Umbilical cord (tissue), 2 donors: ENCODE measurements at places on chromosomes 2 and 18. TPM values are rescaled to one million over a fixed set of nuclear protein-coding genes. Genes with fewer than 3 reads are reported as not detected.

The UGT1A6 gene
- 3.1 TPM for total RNA-seq

The CIB4 gene
- not detected for total RNA-seq

The TTR gene
- 15.6 TPM for total RNA-seq

The C2orf81 gene
- total RNA-seq, result 1.4 TPM

The MC2R gene
- 12.3 TPM for total RNA-seq

The PIEZO2 gene
- 37.3 TPM for total RNA-seq

The LOXHD1 gene
- total RNA-seq, result not detected

The MTERF4 gene
- total RNA-seq, result 57.1 TPM

The GTF2A1L gene
- total RNA-seq, result 99.9 TPM

The AQP12A gene
- total RNA-seq, result not detected

The UPP2 gene
- 0.24 TPM for total RNA-seq

The KLHL30 gene
- total RNA-seq, result 5.1 TPM

The ARHGEF33 gene
- total RNA-seq, result 1.2 TPM

The ADAM23 gene
- total RNA-seq, result 3.4 TPM

- DNase-seq, result no peak
These were observed 483.4 kb upstream of the KLHL29 start for GRCh38 chr2:22901471-22902179.

DNA sequence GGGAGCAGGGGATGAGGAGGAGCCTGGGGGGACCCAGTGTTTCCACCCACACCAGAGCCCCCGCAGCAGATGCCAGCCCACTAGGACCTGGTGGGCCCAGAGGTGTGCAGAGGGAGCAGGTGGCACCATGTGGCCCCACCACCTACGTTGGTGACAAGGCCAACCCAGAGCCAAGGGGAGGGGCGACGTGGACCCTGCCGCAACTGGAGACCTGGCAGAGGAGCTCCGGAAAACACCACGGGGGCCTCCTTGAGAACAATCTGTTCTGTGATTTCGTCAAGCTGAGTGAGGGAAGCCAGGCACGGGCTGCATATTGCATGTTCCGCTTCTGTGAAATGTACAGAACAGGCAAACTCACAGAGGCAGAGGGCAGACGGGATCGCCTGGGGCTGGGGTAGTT, 49.1 kb upstream of the GPC1 start:
- DNase-seq, result peak; percentile 65

- DNase-seq, result no peak
These were observed 27.5 kb upstream of the MCFD2 start for GRCh38 chr2:46942891-46943626.

- DNase-seq, result no peak
These were observed 5.0 kb upstream of the GPR35 start for GRCh38 chr2:240620149-240620731.

GRCh38 chr2:216571909-216572513, 61.2 kb upstream of the IGFBP2 start:
- no peak for DNase-seq

GRCh38 chr2:51003345-51004192, 28.4 kb downstream of the NRXN1 start:
- DNase-seq, result peak; percentile 37

GRCh38 chr2:95349568-95350322, 52.6 kb downstream of the KCNIP3 start:
- no peak for DNase-seq

DNA sequence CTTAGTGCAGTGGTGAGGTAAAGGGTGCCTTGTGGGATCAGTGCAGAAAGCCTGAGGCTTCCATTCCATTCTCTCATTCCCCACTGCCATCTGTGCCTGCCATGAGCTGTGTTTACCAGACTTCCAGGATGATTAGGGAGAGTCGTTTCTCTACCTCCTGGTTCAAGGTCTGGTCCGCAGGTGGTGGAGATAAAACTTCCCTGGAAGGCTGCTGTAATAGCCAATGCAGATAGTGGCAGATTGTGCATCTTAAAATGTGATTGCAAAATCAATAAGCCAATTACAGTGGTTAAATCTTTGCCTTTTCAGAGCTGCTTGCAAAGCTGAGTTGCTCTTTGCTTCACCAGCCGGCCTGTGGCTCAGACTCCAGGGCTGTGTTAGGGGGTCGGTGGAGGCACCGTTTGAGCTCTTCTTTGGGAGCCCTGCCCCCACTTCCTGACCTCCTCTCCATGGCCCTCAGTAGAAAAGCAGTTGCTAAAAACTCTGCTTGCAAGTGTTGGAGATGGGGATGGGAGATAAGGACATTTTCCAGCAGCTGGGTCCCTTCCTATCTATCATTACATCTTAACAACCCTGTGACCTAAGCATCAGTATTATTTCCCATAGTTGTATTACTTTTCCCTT, 95.2 kb upstream of the HS6ST1 start:
- no peak for DNase-seq

DNA sequence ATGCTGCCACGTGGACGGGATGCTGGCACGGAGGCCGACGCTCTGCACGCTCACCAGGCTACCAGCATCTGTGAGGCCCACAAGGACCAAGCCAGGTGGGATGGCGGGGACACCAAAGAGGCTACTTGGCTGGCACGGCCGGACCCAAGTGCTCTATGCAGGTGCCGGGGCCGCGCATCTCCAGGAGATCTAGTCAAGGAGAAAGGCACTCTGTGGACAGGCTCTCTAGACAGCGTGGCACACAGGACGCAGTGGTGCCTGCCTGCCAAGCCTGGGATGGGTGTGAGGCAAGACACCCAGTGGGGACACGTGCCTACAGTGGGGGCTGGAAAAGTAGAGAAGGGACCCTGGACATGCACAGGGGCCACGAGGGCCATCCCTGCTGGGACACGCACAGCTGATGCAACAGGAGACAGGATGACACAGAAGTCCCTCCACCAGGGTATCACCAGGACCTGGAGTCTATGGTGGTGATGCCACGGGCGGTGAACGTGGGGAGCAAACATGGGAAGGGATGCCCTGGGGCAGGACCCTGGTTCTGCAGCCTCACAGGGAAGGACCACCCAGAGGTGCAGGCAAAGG, 28.5 kb downstream of the ZNF516 start:
- no peak for DNase-seq

- DNase-seq, result no peak
These were observed 302.1 kb downstream of the LPIN1 start for GRCh38 chr2:12048550-12048949.

DNA sequence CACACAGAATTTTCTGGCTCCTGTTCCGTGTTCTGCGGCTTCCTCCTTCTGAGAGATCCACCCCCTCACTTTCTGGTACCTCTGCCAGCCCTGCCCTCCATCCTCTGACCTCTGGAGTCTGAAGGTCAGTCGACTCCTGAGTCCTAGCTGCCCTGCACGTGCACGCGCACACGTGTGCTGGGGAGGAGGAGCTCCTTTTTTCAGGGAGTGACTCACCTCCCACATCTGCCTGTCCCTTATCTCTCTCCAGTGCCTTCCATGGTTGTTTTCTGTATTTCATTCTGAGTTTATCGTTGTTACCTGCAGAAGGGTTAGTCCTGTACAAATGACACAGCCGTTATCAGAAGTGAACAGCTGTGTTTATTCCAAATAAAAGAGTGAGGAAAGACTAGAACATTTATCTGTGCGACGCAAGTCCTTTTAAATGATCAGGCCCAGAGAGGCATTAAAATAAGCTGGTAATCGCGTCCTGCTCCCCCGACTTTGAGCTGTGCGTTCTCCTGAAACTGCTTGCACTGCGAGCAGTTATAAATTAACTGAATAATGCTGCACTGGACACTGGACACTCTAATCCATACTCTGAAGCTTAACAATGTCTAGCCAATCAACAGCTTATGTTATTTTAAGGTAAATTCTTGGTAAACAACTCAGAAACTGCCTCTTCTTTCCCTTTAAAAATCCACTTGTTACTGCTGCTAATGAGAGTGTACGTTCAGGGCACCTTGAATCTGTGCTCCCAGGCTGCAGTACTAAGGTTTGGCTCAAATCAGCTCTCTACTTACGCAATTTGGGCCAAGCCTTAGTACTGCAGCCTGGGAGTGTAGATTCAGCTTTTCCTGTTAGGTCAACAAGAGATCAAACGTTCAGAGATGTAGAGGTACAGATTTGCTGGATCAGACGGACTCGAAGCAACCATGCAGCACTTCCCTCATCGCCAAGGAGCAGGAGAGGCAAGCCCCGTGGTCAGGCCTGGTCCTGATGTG, 72.5 kb downstream of the GALR1 start:
- DNase-seq, result no peak

DNA sequence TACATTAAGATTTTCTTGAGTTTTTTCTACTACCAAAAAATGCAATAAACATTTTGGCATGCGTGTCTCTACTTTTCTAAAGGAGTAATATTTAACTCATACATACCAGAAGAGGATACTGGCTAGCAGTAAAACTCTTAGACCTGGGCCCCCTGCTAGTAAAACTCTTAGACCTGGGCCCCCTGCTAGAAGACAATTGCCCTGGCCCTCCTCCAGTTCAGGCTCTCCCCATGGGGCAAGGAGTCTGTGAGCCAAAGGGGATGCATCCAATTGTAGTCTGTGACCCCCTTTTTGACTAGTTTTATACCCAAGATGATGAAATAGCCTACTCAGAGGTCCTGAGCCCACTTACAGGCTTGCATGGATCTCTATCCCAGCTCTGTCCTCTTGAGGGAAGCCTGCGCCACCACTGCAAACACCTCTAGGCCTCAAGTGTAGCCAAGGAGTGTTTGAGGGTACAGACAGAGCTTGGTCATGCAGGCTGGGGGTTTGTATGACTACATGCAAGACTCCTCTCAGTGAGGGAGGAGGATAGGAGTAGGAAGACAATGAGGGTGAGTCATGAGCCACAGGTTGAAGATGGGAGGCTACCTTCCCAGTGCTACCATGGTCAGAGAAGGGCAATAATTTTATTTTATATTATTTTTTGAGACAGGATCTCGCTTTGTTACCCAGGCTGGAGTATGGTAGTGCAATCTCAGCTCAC, 45.2 kb upstream of the PGAP1 start:
- DNase-seq, result no peak

DNA sequence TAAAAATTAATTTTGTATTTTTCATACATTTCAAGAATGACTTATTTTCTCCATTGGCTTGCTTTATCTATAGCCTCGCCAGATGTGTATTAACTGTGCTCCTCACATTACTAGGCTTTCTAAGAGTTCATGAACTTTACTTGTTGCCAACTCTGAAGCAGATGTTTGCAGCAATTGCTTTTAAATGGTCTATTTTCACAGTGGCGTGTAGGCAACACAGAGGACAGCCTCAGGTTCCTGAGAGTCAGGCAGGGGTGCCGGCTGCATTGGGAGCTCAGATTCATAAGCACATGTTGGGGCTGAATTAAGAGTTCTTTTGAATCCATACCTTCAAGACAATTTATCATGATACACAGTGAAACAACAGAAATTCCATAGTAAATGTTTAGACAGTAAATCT, 179.2 kb upstream of the PXDN start:
- peak; percentile 92 for DNase-seq

- no peak for DNase-seq
These were observed 164.1 kb downstream of the GLI2 start for GRCh38 chr2:120899771-120900170.

DNA sequence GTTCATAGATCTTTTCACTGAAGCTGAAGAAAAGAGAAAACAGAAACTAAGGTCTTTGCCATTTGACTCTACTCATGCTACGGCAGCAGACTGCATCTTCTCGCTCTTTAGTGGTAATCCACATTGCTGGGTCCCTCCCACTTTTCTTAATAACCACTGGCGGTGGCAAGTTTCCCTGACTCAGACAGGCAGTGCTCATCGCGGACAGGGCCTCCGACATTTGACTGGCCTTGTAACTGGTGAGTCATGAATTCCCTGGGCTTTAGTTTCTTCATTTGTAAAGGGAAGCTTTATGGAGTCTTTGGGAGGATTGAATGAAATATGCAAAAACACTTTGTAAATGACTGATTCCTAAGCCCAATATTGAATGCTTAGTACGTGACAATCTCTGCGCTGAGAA, 238.2 kb upstream of the RBBP8 start:
- peak; percentile 99 for DNase-seq

GRCh38 chr2:42854207-42854818, 61.9 kb upstream of the HAAO start:
- peak; percentile 78 for DNase-seq

DNA sequence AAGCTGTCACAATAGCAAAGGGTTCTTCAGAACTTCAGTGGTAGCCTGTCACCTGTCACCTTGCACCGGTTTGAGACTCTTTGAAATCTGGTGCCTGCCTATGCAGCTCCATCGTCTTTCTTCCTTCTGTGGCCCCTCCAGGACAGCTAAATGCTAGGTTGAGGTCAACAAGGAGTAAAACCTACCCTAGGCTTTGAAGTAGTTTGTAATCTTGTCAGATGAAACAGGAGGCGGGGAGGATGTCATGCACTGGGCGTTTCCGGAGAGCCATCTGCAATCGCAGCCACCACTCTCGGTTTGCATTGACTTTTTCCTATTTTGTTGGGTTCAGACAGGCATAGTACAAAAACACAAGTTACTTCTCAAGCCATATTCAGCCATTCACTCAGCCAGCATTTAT, 116.7 kb downstream of the LPIN1 start:
- DNase-seq, result no peak

DNA sequence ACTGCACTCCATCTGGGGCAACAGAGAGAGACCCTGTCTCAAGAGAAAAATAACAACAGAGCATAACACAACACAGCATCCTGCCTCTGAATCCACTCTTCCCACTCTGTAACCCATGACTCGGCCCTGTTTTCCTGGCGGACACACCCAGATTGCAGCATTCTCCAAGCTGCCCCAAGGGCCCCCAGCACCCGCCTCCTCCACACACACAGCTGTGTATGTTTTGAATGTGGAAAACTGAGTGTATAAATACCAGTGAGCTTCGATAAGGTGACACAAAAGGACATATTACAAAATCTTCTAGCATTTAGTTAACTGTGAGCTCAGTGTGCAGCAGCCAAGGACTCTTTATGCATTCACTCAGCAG, 13.0 kb downstream of the IMPA2 start:
- peak; percentile 35 for DNase-seq

- DNase-seq, result no peak
These were observed 53.1 kb upstream of the ABCA12 start for GRCh38 chr2:215191477-215191876.

DNA sequence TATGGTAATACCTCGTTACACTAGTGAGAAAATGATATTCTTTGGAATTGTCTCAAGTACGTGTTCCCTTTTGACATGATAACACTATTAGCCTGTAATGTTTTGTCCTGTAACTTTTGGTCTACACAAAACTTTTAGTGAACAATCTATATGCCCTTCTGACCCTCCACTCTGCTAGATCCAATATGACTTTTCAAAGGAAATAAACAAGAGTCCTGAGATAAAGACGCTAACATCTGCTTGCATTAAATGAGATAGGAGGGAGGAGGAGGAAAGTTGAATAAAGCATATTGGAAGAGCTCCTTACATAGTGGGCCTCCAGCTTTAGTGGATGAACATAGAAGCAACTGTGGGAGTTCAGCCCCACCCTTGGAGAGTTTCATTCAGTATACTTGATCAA, 83.3 kb upstream of the CAVIN2 start:
- DNase-seq, result no peak

DNA sequence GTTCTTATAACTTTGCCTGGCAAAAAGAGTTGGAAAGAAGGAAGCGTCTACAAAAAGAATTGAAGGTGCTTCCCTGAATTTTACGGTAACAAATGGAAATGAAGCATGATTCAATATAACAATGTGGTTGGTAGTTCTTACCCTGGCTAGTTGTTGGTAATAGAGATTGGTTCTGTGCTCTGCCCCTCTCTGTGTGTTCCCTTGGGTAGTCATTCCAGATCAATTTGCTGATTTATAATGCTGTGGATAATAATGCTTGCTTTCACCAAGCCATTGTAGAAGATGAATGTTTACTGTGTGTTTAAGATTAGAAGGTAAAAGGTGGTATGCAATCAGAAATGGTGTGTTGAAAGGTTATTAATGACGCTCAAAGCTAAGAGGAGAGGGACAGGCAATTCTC, 577.8 kb upstream of the NXPH2 start:
- no peak for DNase-seq

- peak; percentile 88 for DNase-seq
These were observed 1605.3 kb upstream of the ACVR2A start for GRCh38 chr2:146239392-146240135.
